ENCODE measurements at places on chromosomes 1 and 21.

GRCh38 chr1:39562886-39563285, 13.7 kb downstream of the PABPC4 start:
- no peak for DNase-seq

GRCh38 chr1:3746389-3746829, 5.8 kb upstream of the CCDC27 start:
- no peak for DNase-seq

DNA sequence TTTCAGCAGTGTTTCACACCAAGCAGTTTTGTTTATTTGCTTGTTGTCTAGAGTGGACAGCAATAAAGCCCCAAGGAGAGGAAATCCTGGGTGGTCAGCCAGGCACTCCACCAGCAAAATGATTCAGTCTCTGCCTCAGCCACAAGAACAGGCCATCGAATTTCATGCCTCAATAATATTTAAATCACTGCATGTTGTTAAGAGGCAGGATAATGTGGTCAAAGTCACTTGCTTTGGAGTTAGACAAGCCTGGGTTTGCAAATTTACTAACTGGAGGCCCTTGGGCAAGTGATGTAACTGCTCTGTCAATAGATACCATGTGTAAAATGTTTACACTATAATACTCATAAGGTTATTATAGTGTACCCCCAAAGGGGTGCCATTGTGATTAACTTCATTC, 349.6 kb downstream of the LMO4 start:
- no peak for DNase-seq

GRCh38 chr1:208134491-208134890, 109.7 kb downstream of the PLXNA2 start:
- no peak for DNase-seq

DNA sequence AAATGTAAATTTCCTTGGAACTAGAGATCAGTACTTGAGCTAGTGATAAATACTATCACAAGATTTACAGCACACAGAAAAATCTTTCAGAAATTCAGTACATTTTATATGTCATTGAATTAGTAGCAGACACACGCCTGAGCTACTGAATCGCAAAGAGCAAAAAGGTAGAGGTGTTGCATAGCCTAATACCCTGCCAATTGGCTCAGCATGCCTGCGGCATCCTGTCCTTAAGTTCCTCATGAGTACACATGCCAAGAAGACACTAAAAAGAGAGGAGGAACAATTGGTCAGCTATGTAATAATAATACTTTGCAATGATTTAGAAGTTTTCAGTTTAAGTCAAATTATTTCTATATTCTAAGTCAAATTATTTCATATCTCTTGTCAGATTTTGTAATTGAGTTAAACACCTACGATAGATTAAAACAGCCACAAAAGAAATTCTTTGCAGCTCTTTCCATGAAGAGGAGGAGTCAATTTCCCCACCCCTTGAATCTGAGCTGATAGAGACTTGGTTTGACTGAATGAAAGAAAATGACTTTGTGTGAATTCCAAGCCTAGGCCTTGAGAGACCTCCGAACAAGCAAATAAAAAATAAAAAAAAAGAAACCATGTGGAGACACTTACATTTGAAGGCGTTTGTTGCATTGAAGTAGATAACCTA, 36.2 kb upstream of the PKN2 start:
- no peak for DNase-seq

- DNase-seq, result no peak
Measured at GRCh38 chr1:234500269-234500668, 21.3 kb upstream of the TARBP1 start.

- DNase-seq, result no peak
Measured at GRCh38 chr1:77614037-77614436, 68.4 kb downstream of the ZZZ3 start.

- DNase-seq, result no peak
Measured at GRCh38 chr1:202938287-202938925, 11.4 kb upstream of the KLHL12 start.

GRCh38 chr1:107990606-107991005, 25.6 kb upstream of the VAV3 start:
- no peak for DNase-seq

DNA sequence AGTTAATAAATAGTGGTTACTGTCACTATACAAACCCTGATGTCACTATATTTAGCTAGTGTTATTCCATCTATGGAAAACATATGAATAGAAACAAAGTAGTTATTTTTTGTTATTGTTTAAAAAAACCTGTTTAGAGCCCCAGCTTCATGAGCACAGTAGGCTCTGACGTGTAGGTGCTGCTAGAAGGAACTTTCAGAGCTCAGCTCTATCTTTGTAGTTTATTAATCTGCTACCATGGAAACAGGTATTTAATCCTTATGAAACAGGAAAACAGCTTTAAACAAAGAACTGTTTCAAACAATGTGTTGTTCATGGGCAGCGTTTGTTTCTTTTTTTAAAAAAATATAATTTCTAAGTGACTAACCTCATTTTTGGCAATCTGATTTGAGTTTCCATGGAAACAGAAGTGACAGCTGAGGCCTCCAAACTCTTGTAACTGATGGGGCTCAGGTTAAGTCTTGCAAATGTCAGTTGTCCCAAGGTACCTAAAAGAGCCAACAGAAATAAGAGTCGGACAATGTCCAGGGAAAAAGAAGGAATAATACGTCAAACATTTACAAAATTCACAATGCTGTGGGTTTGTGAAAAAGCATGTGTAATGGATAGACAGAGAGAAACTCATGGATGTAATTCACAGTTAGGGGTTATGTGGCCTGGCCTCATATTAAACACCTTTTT, 162.0 kb upstream of the C21orf91 start:
- no peak for DNase-seq

- no peak for DNase-seq
Measured at GRCh38 chr1:9884805-9885204, 25.3 kb downstream of the CTNNBIP1 start.

DNA sequence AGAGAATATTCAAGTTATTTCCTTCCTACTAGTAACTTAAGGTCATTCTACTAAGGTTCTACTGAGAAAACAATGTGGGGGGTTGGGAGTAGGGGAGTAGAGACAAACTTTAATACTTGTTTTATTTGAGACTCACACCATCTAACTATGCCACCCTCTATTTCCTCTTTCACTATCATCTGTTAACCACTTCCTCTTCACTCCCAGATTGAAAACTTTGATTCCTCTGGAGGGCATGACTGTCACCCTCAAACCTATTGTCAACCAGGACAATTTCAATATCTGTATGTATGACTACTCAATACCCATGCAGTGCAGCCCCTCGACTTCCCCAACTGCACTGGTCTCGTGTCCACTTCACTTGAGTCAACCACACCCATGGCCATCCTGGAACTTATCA, 165.6 kb upstream of the POGK start:
- DNase-seq, result no peak

DNA sequence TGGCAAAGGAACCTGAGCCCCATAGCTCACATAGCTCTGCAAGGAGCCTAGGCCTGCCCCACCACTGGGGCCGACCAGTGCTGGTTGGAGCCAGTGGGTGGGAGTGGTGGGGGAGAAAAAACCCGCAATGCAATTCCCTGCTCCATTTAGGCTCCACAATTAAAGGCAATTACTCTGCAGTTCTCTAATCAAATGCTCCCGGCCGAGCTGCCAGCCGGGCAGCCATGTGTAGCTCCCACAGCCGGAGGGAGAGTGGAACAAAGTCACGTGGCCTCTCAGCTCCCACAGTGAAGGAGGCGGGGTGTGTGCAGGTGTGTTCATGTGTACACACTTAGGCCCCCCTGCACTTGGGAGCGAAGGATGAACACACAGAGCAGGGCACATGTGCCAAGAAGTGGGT, 81.6 kb downstream of the KIRREL1 start:
- DNase-seq, result no peak

- DNase-seq, result no peak
Measured at GRCh38 chr1:33711511-33711910, 152.4 kb upstream of the HMGB4 start.

DNA sequence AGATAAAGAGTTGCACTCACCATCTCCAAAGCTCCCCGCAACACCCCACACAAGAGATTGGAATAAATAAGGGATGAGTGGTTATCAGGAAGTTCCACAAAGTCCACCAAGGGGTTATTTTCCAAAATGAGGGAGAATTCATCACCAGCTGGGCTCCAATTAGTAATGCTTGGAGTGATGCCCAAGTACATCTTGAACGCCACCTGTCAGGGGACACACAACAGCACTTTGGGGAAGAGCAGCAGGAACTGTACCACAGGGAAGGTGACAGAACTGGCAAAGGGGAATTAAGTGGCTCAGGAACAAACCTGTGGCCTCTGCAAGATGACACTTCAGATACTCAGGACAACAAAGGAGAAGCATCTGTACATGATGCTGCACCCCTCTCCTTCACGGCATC, 11.5 kb downstream of the TRAPPC3 start:
- no peak for DNase-seq

All from HT-29 (cell line).